Activated T-helper 1 cell treated with anti-CD3 and anti-CD28 coated beads, Interleukin-2, amount 50 U/mL, for 16 hours (primary cell): ENCODE measurements at places on chromosomes 5 and 9.

DNA sequence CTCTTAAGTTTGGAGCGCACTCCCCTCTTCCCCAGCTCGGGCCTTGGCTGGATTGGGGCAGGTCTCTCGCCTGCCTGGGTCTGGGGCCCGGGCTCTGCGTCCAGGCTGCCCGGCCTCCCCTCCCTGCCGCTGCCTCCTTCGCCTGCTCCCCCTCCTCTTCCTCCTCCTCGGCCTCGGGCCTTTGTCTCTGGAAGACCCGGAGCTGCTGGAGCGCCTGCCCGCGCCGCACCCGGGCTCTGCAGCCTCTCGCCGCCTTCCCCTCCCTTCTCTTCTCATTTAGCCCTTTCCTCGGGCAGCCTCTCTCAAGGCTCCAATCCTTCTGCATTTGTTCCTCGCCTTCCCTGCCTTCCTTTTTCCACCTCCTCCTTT lies 218.5 kb downstream of the C9orf50 start:
- no peak for DNase-seq

DNA sequence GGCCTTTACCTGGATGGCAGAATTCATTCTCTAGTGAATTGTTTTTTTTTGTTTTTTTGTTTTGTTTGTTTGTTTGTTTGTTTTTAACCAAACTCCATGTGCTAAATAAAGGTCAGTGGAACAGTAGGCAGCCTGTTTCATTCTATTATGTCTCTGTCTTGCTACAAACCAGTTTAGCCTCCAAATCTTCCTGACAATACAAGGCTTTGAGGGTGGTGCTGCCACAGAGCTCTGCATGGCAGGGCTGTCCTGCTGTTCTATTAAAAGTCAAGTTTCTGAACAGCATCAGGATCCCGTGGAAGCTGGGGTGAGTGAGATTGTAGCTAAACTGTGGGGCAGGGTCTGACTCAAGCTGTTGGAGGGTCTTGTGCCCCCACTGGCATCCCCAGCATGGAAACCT lies 144.1 kb upstream of the MAST4 start:
- DNase-seq = no peak

GRCh38 chr5:14739538-14739937 lies 75.0 kb downstream of the OTULIN start:
- no peak for DNase-seq

DNA sequence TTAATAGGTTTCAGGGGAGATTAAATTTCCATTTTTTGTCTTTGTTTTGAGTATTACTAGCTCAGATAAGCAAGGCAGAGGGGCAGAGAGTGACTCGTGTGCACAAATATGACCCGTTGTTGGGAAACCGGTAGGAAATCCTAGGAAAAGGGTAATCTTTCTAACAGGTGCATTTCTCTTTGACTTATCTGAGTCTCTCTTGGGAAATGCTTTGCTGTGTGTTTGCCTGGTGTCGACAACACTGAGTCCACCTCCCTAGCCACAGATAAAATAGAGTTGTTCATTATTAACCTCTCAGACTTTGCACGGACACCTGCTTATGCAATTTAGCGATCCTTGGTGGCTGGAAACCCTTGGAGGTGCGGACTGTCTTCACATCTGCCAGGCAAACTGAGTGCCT lies 164.2 kb downstream of the FGF1 start:
- DNase-seq = no peak

- DNase-seq = no peak
Observed at GRCh38 chr5:33231214-33231710, 209.5 kb upstream of the TARS1 start.

DNA sequence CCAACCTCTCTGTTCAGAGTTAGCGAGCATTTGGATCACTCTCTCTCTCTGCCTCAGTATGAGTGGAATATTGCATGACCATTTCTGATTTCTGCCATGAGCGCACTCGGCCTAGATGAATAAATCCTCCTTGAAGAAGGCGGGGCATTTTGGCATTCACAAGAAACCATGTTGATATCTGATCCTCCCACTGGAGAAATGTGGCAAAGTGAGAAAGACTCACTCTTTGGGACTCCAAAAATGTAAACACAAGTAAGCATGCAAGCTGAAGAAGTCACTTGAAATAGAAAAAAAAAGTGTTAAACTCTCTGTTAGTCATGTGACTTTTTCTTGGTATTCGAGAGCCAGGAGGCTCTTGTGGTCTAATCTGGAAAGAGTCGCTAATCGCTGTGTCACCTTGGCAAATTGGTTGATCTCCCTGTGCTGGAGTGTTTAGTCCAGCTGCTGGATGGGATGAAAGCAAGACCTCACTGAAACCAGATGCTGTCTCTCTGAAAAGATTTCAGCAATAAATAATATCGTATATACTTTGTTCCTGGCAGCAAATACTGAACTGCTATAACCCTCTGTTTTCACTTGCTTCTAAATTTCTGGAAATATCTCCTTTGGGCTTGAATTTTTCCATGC lies 95.5 kb downstream of the GHR start:
- DNase-seq = no peak

- no peak for DNase-seq
Observed at GRCh38 chr5:141150993-141151325, 1.1 kb downstream of the PCDHB6 start.

DNA sequence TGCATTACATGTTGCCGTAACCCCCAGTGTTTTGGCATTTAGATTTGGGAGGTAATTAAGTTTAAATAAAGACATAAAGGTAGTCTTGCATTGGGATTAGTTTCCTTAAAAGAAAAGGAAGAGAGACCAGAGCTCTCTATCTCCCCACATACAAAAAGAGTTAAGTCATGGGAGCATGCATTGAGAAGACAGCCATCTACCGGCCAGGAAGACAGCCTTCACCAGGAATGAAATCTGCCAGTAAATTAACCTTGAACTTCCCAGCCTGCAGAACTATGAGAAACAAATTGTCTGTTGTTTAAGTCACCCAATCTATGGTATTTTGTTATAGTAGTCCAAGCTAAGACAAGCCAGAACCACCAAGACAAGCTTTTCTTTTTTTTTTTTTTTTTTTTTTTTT lies 567.0 kb upstream of the CDH18 start:
- DNase-seq = no peak

GRCh38 chr5:149623473-149623872 lies 42.2 kb downstream of the ARHGEF37 start:
- DNase-seq = no peak

DNA sequence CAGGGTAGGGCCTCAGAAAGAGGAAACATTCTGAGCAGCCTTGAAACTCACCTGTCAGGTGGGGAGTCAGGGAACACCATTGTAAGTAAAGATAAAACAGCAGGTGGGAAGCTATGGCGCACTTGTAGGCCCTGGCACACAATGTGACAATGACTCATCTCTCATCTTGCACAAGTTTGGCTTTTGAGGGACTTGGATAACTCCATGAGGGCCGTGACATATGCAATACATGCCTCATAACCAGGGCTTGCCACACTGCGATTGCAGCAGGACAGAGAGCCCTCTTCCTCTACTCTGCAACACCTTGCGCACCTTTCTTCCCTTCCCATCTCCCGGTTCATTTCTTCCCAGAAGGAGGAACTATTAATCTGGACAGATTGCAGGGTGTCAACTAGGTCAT lies 144.9 kb downstream of the CEP120 start:
- DNase-seq = no peak
